Right renal cortex interstitium (tissue), 3 donors: ENCODE measurements at places on chromosomes 3 and 15. TPM values are rescaled to one million over a fixed set of nuclear protein-coding genes. Genes with fewer than 3 reads are reported as not detected.

DNA sequence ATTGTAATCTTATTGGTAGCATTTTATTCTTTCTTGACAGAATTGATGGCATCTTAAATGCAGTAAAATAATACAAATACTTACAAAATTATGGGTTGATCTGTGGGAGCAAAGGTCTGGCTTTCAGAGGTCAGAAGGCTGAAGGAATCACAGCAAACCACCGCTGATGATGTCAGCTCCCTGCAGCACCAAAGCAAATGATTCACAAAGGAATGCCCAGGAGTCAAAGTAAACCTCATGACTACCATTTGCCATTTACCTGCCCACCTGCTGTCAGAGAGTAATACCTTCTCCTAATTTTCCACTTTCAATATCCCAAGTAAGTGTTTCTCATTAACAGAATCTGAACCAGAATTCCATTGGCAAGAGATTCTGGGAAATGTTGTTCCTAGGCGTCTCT lies 46.1 kb downstream of the CPA3 start:
- DNase-seq, result no peak

DNA sequence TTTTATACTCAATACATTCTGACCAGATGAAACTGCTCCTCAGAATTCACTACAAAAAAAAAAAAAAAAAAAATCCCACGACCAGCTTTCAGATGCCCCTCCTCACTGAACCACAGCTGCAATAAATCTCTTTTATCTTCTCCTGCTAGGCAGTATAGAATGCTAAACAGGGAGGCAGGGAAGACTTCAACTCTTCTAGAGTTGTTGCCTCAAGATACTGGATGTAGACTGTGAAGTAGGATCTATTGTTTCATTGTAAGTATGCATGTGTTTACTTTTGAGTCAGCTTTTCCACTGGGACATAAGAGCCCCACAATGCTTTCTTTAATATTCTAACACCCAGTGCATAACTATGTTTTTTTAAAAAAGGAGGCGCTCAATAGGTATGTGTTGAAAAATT lies 401.4 kb downstream of the TBL1XR1 start:
- peak; percentile 24 for DNase-seq

DNA sequence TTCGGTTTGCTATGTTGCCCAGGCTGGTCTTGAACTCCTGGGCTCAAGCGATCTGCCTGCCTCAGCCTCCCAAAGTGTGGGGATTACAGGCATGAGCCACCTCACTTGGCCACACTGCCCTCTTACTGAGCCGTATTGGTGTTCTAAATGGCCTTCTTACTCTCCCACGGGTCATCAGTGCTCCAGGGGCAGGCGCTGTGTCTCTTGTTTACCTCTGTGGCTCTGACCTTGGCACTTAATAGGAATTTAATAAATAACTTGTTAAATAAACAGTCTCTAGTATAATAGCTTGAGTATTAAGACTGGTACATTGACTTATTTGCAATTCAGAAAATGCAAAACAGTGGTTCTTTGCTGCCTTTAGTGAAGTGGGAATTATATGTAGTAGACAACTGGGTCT lies 13.7 kb downstream of the FLNB start:
- DNase-seq, result no peak

DNA sequence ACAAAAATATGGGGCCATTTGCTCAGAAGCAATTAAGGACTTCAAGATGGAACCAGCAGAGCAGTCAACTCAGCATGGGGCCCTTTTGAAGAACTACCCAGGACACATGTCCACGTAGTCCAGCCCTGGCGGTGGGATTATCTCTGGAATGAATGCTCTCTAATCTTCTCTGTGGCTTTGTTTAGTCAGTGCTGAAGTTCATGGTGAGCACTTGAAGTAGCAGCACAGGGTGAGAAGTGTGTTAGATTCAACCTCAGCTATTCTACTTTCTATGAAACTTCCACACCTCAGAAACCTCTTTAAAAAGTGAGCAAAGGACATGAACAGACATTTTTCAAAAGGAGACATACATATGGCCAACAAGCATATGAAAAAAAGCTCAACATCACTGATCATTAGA lies 74.4 kb downstream of the THRB start:
- DNase-seq, result no peak

DNA sequence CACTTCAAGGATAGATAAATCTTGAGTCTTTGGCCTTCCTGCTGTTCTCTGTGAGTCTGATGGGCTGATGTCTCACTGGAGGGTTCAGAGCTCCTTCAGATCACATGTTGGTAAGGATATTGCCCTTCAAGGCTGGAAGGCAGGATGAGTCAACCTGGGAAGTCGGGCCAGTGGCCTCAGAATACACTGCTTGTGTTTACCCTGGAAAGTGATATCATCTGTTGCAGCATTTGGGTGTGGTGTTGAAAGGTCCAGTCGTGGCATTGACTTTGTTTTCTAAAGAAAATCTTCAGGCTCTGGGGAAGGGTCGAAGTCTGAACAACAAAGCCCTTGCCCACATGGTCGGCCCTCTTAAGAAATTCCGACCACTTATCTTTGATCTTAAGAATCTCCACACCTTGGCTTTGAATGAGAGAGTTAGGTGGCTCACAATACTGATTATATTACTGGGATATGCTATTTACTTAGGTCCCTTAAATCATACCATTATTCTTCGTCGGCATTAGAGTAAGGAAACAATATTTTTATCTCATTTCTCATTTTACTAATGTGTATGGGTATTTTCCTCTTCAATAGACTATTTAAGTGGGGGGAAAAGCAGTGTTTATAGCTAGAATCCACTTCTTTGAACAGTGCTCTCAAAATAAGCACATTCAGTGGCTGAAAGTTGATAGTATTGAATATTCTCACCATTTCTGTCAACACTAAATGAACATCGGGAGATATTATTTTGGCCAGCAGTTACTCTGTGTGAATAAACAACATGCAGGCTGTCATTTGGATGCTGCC lies 303.9 kb upstream of the RASGRP1 start:
- no peak for DNase-seq

GRCh38 chr3:14494279-14494972 lies 45.7 kb downstream of the GRIP2 start:
- DNase-seq, result no peak

GRCh38 chr3:46706771-46707582 lies 5.8 kb downstream of the TMIE start:
- DNase-seq, result no peak

DNA sequence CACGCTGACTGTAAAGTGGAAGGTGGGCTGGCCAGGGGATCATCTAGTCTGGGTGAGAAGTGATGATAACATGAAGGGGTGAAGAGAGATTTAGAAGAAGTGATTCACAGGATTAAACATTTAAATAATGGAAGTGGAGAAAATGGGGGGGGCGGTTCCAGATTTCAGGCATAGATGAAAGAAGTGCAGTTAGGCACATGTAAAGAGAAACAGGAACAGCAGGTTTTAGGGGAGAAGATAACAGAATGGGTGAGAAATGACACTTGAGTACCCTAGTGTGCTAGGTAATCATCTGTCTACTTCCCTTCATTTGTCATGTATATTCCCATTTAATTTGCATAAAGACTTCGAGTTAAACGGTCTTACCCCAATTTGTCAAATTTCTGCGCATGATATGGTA lies 15.3 kb downstream of the B3GNT5 start:
- no peak for DNase-seq

- DNase-seq, result no peak
These were observed 92.8 kb upstream of the MITF start for GRCh38 chr3:69646287-69647067.

GRCh38 chr15:80999623-81000036 lies 1.1 kb upstream of the TLNRD1 start:
- no peak for DNase-seq

- DNase-seq, result no peak
These were observed 54.6 kb downstream of the UMPS start for GRCh38 chr3:124784686-124785382.

The PIGBOS1 gene
- polyA plus RNA-seq, result 17.1 TPM

The ROPN1 gene
- not detected for polyA plus RNA-seq
